Stimulated activated CD8-positive, alpha-beta memory T cell treated with anti-CD3 and anti-CD28 coated beads, Interleukin-7, amount 100 ng/mL, for 4 hours (primary cell): ENCODE measurements at places on chromosomes 6 and 20.

GRCh38 chr20:62507323-62507722 lies 31.5 kb upstream of the GATA5 start:
- DNase-seq: no peak

GRCh38 chr6:49918787-49919186 lies 45.2 kb downstream of the DEFB114 start:
- no peak for DNase-seq

GRCh38 chr6:71099649-71100048 lies 142.8 kb upstream of the B3GAT2 start:
- DNase-seq: no peak

- DNase-seq: no peak
Measured at GRCh38 chr6:167569879-167570278, 245.0 kb downstream of the TTLL2 start.

DNA sequence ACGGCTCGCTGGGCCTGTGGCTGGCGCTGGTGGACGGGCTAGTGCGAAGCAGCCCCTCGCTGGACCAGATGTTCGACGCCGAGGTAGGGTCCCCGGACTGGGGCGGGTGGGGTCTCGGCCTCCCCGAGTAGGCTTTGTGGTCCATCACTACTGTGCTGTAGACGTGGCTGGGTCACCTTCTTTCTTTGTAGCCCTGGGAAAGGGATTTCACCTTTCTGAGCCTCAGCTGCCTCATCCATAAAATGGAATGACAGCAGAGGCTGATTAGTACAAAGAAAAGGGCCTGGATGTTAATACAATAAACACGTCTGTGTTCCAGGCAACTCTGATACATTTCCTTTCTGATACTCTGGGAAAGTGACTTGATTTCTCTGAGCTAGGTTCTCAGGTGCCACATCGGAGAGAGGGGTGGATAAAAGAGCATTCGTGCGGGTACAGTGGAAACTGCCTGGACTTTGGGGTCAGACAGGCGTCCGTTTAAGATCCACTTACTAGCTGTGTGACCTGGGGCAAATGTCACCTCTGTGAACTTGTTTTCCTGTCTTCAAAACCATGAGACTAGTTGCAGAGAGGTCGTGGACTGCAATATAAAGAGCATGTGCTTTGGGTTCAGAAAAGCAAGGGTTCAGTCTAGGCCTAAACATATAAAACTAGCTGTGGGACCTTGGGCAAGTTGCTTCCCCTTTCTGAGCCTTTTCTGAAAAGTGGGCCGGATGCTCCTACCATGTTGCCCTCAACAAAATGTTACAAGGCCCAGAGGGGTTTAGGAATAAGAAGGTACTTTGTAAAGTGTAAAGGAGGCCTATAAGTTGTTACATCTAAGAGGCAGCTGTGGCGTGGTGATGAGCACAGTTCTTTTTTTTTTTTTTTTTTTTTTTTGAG lies 896 bp downstream of the SYS1 start:
- DNase-seq: no peak
